Mammary epithelial cell (primary cell): ENCODE measurements at places on chromosomes 1 and 21.

GRCh38 chr1:78980511-78980910, 26.0 kb downstream of the ADGRL4 start:
- DNase-seq, result no peak

DNA sequence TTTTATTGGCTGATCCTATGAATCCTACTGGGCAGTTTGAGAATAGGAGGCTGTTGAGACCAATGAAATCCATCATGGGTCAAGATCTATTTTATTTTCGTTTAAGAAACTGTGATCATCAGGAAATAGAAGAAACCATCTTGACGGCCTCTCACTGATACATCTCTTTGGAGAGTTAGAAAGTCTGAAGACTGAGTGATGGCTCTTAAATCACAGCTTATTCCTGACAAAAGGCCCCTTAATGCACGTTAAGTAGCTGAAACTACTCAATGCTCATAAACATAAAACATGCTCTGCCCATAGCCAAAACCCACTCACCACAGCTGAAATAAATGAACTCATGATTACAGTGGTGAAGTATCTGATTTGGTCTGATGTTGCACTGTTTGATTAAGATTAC, 784.5 kb upstream of the NEGR1 start:
- no peak for DNase-seq

DNA sequence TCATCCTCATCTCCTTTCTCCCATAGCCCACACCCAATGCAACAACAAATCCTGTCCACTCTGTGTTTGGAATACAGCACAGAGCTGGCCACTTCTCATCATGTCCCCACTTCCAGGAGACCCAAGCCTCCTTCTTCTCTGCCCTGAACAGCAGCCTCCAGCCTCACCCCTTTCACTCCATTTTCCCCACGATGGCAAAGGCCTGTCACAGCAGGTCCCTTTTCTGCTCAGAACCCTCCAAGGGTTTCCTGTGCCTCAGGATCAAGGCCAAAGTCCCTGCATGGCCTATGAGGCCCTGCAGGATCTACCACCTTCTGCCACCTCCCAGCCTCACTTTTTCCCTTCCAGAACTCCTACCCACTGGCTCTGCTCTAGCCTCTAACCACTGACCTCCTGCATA, 78.5 kb downstream of the CSMD2 start:
- DNase-seq, result no peak

- DNase-seq, result peak; percentile 29
Measured at GRCh38 chr1:43975249-43975961, 645 bp downstream of the ATP6V0B start.

DNA sequence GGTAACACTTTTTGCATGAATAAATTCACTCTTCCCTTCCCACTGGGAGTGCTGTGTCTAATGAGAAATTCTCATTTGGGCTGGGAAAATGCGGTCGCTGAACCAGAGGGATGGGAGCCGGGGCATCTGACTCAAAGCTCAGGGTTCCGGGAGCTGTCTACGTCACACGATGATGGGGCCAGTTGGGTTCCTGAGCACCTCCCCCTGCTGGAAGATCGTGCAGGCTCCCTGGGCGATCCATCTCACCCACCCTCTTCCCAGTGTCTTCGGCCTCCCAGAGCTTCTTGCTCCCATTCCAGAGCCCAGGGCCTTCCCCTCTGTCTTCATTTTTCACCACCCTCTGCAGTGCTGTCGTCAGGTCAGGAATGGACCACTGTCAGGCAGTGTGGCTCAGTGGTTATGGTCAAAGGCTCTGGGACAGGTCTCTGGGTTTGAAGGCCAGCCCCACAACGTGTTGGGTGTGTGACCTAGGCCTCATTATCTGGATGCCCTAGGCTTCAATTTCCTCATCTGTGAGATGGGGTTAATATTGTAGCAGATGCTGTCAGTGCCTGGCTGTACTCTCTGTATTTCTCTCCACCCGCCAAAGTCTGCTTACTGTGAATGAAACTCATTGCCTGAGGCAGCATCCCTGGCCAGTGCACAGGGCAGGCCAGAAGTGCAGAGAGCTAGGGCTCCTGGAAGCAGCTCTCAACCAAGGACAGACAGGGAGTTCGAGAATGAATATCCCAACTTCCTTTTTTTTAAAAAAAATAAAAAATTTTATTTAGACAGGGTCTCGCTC, 31.8 kb downstream of the IGSF21 start:
- no peak for DNase-seq

DNA sequence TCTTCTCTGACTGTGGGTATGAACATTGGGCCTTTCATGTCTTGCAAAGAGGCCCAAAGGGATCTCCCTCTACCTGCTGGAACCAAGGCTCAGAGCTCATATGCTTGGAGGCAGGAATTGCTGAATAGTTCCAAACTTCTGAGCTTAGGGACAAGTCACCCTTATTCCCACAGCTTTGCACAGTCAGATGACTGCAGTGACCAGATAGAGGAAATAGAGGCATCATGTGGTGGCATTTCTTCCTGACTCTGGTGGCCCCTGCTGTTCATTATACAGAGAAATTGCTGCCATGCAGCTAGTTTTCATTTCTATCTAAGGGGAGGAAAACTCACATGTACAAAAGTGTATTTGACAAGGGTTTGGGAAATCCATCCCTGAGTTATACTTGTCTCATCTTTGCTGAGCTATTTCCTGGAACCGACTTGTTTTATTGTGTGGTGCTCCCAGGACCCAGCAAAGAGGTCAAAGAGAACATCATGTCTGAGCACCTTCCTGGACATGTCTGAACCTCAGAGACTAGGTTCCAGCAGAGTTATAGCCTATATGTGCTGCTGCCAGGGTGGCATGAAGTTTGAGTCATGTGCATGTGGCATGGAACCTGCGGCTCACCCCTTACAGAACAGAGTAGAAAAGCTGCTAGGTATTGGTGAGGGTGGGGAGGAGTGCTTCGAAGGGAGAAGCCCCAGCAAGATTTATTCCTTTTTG, 131.2 kb downstream of the PIK3R3 start:
- no peak for DNase-seq

DNA sequence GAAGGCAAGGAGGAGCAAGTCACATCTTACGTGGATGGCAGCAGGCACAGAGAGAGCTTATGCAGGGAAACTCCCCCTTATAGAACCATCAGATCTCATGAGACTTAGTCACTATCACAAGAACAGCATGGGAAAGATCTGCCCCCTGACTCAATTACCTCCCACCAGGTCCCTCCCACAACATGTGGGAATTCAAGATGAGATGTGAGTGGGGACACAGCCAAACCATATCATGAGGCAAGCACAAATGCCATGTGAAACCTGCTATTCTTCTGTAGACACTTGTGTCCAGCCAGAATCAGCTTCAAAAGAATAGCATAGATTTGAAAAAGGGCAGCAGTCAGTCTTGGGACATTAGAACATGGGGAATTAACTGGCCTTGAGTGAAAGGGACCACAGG, 32.2 kb upstream of the UBE2U start:
- peak; percentile 28 for DNase-seq

GRCh38 chr1:7410156-7410555, 360.9 kb upstream of the VAMP3 start:
- DNase-seq, result no peak

GRCh38 chr1:207923561-207923960, 12.6 kb upstream of the CD34 start:
- DNase-seq, result no peak

GRCh38 chr1:64077281-64077940, 126.0 kb upstream of the UBE2U start:
- DNase-seq, result peak; percentile 99

GRCh38 chr1:184595596-184595995, 159.1 kb downstream of the EDEM3 start:
- DNase-seq, result peak; percentile 80

- peak; percentile 34 for DNase-seq
Measured at GRCh38 chr1:92536980-92537884, 50.5 kb upstream of the GFI1 start.

- DNase-seq, result peak; percentile 91
Measured at GRCh38 chr21:26405735-26406361, 167.2 kb downstream of the CYYR1 start.

DNA sequence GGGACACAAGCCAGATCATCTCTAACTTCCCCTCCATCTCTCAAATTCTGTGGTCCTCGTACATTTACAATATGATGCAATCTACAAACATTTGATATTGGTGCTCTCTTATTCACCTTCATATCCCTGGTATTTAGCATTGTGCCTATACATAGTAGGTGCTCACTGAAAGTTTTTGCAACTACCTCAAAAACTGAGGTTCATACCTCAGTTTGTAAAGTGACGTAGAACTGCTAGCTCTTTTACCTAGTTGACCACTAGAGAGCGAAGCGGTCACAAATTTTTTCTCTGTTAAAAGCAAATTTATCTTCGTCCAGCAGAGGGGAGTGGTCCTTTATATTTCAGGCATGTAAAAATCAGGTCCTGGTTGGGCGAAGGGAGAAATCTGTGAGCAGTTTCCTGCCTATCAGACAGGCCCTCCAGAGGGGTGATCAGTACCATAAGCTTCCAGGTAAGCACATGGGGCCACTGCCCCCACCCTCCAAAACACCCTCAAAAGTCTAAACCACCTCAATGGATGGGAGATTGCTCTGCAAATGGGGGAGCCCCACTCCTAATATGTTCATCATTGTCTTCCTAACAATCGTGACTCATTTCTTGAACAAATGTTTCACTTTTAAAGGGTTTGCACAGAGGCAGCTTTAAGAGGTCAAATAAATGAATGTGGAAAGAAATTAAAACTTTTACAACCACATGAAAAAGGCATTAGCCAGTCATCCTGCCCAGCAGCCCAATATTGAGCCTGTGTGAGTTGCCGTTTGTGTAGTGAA, 10.6 kb upstream of the HLCS start:
- DNase-seq, result peak; percentile 54

DNA sequence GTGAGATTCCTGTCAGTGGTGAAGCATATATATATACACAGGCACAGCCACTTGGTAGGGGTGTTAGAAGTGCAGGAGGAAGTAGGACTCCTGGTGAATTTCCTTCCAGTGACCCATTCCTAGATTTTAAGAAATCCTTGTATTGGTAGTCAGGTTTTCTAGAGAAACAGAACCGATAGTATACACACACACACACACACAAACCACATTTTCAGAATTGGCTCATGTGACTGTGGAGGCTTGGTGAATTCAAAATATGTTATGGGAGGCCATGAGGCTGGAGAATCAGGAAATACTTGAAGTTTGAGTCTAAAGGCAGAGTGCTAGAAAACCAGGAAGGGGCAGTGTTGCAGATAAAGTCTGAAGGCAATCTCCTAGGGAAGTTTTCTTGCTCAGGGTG, 114.2 kb downstream of the FCRL5 start:
- DNase-seq, result no peak

- peak; percentile 40 for DNase-seq
Measured at GRCh38 chr1:63935143-63935542, 161.3 kb downstream of the ROR1 start.

- DNase-seq, result no peak
Measured at GRCh38 chr1:23561076-23561812, 1.9 kb upstream of the ID3 start.

- DNase-seq, result no peak
Measured at GRCh38 chr1:26493267-26493666, 21.0 kb downstream of the HMGN2 start.

GRCh38 chr1:98045767-98046641, 125.2 kb upstream of the DPYD start:
- peak; percentile 58 for DNase-seq

GRCh38 chr1:200040481-200041138, 13.1 kb downstream of the NR5A2 start:
- DNase-seq, result no peak

DNA sequence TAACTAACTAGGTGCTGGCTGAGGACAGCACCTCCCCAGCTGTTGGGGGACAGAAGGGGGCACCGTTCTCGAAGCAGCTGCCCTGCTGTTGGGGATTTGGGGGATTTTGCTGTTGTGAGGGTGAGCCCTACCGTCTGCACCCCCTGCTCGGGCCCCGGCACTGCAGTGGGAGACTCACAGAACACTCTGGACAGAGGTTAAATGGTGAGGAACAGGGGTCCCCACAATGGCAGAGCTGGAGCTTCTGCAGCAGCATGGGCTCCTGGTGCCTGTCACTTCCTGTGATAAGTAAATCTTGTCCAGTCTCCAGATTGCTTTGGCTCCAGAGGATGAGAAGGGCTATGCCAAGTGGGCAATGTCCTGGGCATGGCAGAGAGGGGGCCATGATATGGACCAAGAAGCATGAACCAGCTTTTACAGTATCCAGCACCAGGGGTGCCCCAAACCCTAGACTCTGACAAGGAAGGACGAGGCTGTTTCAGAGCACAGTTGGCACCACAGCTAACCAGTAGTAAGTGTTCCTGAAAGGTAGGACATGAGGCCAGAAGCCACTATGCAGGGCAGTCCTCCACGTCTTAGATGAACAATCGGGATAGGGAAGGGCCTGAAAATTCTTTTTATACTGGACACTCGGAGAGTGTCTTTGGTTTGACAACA, 365.1 kb upstream of the VAMP3 start:
- DNase-seq, result no peak

GRCh38 chr1:57376041-57376440, 47.8 kb downstream of the DAB1 start:
- DNase-seq, result no peak
